ENCODE measurements at places on chromosomes 16 and 17.

- no peak for DNase-seq
Measured at GRCh38 chr16:24070851-24071250, 185.3 kb upstream of the CACNG3 start.

DNA sequence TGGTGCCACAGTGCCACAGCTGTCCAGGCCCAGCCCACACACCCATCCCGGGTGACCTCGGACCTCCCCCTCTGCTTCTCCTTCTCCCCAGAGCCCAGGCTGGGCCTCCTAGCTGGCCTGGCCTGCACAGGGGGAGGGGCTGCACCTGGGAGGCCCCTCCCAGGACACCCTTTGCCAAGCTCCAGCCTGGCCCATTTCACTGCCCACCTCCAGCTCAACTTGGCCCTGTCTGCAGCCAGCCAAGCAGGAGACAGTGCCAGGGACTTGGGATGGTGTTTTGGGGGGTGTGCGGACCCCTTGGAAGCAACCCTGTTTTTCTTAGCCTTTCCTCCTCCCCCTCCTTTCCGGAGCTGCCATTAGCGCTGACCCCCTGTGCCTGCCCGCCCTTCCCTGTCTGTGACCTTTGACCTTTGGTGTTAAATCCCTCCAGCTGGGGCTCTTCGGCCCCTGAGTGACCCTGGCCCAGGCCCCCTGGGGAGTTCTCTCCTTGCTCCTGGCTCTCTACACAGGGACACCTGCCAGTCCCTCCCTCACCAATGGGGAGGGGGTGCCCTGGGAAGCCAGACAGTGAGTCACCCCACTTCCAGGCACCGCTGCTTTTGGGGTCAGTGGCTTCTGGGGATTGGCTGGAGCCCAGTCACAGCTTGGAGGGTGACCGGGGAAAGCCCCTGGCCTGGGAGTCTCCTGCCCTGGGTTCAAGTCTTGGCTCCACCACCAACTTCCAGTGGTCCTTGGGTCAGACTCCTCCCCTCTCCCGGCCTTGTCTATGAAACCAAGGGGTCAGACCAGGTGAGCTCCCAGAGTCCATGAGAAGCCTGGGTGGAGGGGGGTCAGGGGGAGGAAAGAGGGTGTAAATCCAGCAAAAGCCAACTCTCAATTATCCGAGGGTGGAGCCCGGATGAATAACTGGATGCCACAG is 1.9 kb downstream of the GLIS2 start:
- no peak for DNase-seq

- no peak for DNase-seq
Measured at GRCh38 chr16:25372716-25373115, 115.1 kb upstream of the ZKSCAN2 start.

DNA sequence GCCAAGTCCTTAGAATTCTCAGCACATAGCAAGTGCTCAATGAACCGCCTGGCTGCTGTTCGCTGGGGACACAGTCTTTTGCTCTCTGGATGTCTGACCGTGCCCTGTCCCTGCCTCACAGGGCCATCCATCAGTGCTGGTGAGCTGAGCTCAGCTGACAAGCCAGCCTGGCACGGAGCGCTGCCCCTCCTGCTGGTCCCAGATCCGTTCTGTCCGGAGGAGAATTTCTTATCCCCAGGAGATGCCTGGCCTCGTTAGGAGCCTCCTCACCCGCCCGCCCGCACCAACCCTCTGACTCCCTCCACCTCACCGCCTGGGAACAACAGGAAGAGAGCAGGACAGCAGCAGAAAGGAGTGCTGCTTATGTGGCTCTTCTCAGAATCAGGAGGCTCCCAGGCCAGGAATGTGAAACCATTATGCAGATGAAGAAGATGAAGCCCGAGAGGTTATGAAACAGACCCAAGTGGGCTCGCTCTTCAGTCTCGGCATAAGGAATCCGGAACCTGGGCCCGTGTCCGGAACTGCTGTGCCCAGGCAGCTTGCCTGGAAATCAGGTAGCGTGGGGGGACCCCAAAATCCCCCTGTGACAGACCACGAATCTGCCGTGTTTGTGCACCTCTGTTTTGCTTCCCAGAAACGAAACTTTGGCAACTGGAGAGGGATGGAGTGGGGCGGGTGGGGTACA is 28.8 kb upstream of the RMI2 start:
- no peak for DNase-seq

GRCh38 chr17:39054111-39054645 is 87.0 kb upstream of the FBXO47 start:
- DNase-seq: no peak

GRCh38 chr17:78990349-78991016 is 10.8 kb upstream of the LGALS3BP start:
- no peak for DNase-seq

GRCh38 chr17:1034652-1035210 is 37.8 kb downstream of the TIMM22 start:
- DNase-seq: no peak

- DNase-seq: no peak
Measured at GRCh38 chr17:59160157-59161025, 4.8 kb downstream of the PRR11 start.

DNA sequence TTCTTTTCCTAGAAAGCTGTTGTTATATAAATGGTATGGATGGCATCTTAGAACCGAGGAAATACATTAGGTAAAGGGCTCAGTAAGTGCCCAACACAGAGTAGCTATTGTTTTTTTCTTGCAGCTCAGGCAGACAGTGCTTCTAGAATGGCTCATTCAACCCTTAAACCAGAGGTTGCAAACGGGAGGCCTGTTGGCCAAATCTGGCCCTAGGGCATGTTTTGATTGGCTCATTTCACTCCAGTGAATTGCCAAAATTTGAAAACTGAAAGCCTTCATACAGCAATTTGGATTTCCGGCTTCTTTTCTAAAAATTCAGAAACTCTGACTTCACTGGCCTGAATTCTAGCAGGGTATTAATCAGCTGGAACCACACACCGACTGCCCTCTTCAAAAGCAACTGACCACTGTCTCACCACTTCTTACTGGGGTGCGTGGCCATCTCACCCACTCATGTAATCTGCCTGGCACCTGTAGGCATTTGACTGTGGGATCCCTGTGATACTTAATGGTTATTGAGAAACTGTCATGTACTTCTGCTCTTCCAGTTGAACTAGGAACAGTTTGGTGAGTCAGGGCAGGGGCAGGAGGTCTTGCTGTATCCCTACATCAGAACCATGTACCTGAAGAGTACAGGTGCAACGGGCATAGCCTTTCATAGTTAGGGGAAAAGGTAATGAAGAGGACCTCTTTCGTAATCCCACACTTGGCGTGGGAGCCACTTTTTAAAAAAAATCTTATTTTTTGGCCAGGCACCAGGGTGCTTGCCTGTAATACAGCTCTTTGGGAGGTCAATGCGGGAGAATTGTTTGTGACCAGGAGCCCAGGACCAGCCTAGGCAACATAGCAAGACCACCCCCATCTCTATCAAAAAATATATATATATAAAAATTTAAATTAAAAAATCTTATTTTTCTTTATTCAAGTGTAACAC is 53.6 kb upstream of the SCNN1B start:
- no peak for DNase-seq

DNA sequence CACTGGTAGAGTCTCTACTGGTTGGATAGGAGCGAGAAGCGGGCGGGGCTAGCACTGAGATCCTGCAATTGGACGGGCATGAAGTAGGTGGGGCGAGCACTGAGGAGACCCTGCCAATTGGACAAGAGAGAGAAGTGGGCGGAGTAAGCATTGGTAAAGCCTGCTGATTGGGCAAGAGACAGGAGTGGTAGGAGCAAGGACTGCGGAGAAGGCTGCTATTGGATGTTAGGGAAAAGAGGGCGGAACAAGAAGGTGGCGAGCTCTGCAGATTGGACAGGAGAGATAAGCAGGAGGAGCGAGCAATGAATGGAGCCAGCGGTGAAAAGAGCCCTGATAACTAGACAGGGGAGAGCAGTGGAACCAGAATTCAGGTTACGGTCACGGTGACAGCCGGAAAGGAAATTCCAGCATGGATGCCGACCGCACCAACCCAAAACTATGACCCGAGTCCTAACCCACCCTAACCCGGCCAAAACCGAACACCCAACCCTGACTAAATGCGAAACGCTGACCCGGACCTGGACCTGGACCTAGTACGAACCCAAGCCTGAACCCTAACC is 4.8 kb downstream of the SCGB1C2 start:
- no peak for DNase-seq

DNA sequence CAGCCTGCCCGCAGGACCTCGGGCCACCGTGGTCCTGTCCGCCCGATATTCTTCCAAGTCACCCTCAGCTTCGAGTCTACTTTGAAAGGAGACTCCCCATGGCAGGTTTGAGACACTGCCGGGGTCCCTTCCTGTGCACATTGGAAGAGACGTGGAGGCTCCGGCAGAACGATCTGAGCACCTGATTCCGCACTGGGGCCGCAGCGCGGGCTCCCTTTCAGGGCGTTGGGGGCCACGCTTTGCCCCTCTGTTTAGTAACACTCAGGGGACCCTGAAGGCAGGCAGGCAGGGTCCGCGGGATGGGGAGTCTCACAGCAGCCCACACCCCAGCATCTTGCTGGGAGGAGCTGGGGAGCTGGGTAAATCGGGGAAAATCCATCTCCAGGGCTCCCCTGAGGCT is 30.6 kb downstream of the SOX8 start:
- no peak for DNase-seq

- no peak for DNase-seq
Measured at GRCh38 chr16:1579214-1579613, 32.7 kb downstream of the IFT140 start.

DNA sequence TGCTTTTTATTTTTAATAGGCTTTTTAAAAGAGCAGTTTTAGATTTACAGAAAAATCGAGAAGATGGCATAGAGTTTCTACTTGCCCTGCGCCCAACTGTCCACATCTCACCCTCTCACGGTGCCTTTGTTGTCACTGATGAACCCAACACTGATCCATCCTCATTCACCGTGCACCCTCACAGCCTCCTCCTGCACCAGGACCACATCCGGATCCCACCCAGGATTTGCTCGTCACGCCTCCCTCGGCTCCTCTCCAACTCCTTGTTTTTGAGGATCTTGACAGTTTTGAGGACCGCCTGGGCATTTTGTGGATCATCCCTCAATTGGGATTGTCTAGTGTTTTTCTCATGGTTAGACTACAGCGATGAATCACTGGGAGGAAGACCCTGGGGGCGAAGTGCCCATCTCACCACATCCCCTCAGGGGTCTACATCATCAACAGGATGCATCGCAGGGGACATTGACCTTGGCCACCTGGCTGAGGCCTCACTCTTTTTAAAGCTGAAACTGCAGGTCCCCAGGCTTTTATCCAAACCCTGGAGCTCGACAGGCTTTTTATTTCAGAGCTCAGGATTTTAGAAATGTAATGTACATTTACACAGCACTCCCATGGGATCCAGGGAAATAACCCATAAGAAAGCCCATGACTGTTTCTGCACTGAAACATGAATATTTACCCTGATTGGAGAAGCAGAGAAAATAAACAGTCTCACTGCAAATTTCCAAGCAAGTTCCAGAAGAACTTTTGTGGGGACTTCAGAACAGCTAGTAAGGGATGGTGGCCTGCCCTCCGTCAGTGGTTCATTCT is 71.8 kb upstream of the ZNF469 start:
- no peak for DNase-seq

GRCh38 chr17:75892556-75893224 is 4.1 kb downstream of the TRIM65 start:
- no peak for DNase-seq

DNA sequence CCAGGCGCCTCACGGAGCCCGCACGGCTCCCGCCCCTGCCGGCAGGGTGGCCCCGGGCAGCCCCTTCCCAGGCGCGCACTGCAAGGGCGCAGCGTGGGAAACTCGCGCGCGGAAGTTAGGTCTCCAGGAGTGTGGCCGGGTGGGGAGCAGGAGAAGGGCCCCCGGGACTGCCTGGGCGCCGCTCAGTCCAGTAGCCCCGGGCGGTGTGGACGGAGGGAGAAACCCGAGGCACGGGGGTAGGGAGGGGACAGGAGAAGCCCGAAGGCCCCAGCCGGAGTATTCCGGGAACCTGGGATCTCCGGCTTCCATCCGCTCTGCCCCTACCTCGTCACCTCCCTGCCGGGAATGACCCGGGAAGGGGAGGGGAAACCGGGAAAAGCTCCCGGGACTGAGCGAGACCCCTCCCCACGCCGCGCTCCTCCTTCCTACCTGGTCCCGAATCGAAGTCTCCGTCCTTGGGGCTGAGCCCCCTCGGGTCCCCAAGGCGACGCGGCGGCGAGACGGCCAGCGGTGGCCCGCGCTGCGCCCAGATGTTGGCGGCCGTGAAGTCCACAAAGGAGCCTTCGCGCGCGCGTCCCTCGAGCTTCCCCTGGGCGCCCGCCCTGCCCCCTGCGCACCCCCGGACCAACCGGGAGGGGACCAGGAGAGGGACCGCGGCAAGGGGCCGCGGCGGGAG is 418 bp downstream of the SOCS3 start:
- DNase-seq: no peak

- DNase-seq: no peak
Measured at GRCh38 chr17:48544349-48545021, 424 bp downstream of the HOXB2 start.

- DNase-seq: no peak
Measured at GRCh38 chr16:78591682-78592103, 492.2 kb downstream of the WWOX start.

DNA sequence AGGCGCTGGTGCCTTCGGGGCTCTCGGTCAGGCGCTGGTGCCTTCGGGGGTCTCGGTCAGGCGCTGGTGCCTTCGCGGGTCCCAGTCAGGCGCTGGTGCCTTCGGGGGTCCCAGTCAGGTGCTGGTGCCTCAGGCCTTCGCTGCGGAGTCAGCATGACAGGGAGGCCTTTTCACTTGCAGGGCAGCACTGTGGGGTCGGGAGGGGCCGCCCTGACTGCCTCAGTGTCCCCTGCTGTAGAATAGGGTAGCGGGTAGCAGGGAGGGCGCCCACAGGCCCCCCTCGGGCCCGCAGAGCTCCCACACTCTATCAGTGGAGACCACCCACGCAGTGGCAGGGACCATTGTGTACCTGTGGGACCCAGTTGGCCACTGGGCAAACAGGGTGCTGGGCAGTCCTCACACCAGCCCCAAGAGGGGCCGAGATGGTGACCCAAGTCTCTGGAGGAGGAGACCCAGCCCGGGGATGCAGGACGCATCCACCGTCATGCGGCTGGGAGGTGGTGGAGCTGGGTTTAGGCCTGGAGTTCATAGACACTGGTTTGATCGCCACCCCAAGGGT is 38.0 kb downstream of the ZFPM1 start:
- no peak for DNase-seq

DNA sequence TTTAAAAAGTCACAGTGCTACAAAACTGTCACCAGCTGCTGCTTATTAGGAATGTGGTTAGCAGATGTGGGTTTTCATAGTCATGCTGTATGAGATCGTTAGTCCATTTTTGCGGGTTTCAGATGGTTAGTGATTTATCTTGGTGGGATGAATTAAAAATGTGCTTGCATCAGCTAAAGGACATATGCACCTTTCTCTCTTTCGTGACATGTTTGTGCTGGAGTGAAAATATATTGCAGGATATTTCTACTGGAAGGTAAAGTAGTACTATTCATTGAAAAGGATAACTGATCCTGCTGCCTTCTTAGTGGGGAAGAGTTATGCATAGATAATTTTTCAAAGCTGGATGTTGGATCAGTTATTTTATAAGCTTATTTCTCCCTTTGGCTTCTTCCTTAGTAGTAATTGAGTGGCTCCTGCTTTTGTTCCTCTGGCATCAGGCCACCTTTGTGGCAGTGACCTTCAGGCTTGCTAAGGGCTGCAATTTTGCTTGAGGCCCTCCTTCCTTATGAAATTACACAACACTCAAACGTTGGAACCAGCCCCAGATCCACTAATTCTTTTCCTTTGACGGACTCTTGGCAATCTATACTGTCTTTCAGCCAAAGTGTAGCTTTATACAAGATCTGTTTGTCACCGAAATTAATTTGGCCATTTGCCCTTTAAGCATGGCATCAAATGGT is 7.5 kb upstream of the SNTB2 start:
- no peak for DNase-seq

GRCh38 chr16:49720225-49720624 is 135.7 kb downstream of the ZNF423 start:
- no peak for DNase-seq

Data from activated CD4-positive, alpha-beta T cell treated with anti-CD3 and anti-CD28 coated beads for 1 hour (primary cell).